ENCODE measurements at places on chromosomes 2 and 18. TPM values are rescaled to one million over a fixed set of nuclear protein-coding genes. Genes with fewer than 3 reads are reported as not detected.

The EMILIN1 gene
- 12.2 TPM for polyA plus RNA-seq

The PAX8 gene
- not detected for polyA plus RNA-seq

The SLC9A4 gene
- 0.29 TPM for polyA plus RNA-seq

The USP14 gene
- 59.5 TPM for polyA plus RNA-seq

The LRATD1 gene
- polyA plus RNA-seq: 0.76 TPM

The NT5DC4 gene
- polyA plus RNA-seq: not detected

The LBX2 gene
- not detected for polyA plus RNA-seq

The CCDC68 gene
- polyA plus RNA-seq: 0.04 TPM

The SIX2 gene
- polyA plus RNA-seq: 1.0 TPM

- DNase-seq: no peak
These were observed 78.7 kb downstream of the GRB14 start for GRCh38 chr2:164542581-164543021.

GRCh38 chr2:152155209-152155608 is 20.4 kb downstream of the STAM2 start:
- no peak for DNase-seq

DNA sequence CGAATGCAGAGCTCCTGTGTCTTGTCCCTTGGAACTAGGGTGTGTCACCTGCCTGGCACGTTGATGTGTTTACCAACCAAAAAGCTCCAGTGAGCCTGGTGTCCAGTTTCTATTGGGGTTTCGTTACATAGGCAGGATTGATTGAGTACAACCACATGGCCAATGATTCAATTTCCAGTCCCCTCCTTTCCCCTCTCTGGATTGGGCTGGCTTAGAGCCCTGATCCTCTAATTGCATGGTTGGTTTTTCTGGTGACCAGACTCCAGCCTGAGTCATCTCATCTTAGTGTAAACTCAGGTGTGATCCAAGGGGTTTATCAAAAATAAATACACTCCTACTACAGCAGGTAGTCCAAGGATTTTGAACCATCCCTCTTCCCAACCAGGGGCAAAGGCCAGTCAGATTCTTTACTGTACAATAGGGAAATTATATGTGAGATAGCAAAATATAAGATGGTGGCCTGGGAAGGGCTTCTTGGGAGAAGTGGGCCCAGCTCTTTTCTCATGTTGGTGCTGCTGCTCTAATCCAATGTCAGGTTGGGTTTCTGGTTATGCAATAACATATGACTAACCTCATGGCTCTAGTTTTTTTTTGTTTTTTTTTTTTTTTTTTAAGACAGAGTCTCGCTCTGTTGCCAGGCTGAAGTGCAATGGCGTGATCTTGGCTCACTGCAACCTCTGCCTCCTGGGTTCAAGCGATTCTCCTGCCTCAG is 64.7 kb upstream of the MGAT5 start:
- peak; percentile 54 for DNase-seq

DNA sequence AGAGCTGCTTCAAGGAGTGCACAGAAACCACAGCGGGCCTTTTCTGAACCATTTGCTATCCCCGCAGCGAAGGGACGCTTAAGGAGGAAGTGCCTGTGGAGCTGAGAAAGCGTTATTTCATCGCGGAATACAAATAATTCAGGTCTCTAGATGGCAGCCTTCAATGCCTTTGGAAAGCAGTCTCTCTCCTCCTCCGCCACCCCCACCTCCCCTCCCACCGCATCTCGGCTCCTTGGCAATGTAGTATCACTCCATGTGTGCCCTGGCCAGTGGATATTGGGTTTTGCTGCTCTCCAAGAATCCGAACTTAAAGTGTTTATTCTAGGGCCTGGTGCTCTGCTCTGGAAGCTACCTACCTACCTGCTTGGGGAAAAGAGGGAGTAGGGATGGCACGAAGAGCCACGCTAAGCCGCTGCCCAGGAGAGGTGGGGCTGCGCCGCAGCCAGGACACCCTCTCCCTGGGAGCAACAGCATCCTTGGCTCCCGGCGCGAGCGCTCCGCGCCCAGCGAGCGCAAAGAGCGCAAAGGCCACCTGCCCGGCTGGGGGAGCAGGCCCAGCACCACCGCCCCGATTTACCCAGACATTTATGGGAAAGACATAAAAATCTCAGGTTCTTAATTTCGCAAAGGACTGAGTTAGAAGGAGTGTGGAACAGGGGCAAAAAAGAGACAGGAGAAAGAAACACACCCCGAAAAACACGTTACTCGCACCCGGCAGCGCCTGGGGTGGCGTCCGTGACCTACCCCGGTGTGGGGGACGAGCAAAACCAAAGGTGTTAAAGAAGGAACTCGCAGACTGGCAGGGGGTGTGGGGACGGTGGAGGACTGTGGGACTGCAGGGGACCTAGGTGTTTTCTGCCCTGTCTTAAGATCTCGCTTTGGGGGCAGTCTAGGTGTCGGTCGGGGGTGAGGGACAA is 1.0 kb downstream of the SPHKAP start:
- DNase-seq: no peak

GRCh38 chr18:46680784-46681695 is 24.0 kb upstream of the LOXHD1 start:
- no peak for DNase-seq

DNA sequence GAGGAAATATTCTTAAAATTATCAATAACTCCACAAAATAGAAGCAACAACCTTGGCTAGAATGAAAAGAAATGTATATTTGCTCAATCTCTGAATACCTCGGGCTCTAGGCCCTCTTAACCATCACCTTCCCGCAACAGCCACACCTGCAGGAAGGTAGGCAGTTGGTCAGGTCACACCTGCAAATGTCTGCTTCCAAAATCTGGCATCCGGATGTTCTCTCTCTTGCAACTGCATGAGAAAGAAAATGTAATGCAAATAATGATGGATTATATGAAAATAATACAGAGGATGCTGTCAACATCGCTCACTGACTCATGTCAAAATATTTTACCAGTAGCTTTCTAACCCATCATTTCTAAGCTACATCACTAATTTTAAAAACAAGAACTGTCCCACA is 148.3 kb downstream of the SATB2 start:
- no peak for DNase-seq

- no peak for DNase-seq
These were observed 42.0 kb downstream of the COL5A2 start for GRCh38 chr2:189137519-189137918.

DNA sequence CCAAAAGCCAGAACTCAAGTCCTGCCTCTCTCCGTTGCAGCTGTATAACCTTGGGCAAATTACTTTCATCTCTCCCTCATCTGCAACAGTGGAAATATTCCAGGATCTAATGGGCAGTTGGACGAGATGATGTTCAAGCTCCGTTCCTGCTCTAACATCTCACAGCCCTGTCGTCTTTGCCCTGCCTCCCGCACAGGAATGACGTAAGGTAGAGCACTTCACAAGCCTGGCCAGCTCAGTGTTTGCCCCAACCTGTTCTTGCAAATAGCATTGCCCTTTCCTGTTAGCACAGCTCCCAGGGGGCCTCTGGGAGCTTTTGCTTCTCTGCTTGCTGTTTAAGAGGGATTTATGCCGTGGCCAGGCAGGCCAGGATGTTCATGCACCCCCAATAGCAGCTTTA is 107.9 kb downstream of the KLHL29 start:
- DNase-seq: no peak

DNA sequence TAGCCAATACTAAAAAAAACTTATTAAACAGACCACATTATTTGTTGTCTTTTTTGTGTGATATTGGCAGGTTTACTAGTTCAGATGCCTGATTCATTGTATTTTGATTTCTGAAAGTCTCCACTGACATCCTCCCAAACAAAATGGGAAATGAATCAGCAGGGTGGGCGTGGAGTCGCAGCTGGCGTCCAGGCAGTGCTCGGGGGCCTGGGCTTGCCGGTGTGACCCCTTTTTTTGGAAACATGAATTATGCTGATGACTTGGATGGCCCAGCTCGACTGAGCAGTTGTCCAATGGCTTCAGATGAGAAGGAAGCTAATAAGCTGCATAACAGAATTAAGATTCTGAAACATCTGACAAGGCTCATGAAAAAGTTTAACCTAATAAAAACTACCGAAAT is 1.7 kb upstream of the KCNG2 start:
- DNase-seq: no peak

GRCh38 chr2:768451-768850 is 91.2 kb upstream of the TMEM18 start:
- no peak for DNase-seq

GRCh38 chr2:25378731-25379490 is 37.2 kb upstream of the DNMT3A start:
- no peak for DNase-seq

DNA sequence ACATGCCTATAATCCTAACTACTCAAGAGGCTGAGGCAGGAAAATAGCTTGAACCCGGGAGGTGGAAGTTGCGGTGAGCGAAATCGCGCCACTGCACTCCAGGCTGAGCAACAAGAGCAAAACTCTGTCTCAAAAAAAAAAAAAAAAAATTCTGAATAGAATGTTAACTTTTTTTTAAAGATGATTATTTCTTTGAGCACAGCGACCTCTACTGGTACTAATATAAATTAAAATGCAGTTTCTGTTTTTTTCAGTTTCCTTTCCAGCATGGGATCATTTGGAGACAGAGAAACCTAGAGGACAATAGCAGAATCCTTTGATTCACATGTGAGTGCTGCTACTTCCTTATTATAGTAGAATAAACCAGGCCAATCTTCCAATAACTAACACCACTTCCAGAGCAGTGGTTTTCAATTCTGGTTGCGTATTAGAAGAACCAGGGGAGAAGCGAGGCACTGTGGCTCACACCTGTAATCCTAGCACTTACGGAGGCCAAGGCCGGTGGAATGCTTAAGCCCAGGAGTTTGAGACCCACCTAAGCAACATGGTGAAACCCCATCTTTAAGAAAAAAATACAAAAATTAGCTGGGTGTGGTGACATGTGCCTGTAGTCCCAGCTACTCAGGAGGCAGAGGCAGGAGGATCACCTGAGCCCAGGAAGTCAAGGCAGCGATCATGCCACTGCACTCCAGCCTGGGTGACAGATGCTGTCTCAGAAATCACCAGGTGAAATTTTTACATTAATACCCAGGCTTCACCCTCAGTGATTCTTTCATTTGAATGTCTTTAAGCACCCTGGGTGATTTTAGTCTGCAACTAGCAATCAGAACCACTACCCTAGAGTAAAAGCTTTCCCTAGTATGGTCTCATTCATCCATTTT is 10.1 kb downstream of the SRSF7 start:
- peak; percentile 63 for DNase-seq

GRCh38 chr2:124607679-124608078 is 582.6 kb downstream of the CNTNAP5 start:
- DNase-seq: no peak

- DNase-seq: no peak
These were observed 198.3 kb upstream of the FIGN start for GRCh38 chr2:163934131-163934530.

DNA sequence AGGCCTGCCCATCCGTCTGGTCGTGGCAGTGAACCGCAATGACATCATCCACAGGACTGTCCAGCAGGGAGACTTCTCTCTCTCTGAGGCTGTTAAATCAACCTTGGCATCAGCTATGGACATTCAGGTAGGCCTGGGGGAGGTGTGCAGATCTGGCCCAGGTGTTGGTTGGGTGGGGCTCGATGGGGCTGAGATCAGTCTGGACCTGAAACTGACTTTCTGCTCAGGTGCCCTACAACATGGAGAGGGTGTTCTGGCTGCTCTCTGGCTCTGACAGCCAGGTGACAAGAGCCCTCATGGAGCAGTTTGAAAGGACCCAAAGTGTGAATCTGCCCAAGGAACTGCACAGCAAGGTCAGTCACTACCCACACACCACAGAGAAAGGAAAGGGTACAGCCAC is 12.6 kb downstream of the THNSL2 start:
- DNase-seq: no peak

- DNase-seq: no peak
These were observed 28.0 kb upstream of the MARCO start for GRCh38 chr2:118913803-118914645.

GRCh38 chr2:40435426-40436092 is 16.3 kb downstream of the SLC8A1 start:
- no peak for DNase-seq

GRCh38 chr2:106596844-106597243 is 109.7 kb downstream of the CD8B2 start:
- no peak for DNase-seq

DNA sequence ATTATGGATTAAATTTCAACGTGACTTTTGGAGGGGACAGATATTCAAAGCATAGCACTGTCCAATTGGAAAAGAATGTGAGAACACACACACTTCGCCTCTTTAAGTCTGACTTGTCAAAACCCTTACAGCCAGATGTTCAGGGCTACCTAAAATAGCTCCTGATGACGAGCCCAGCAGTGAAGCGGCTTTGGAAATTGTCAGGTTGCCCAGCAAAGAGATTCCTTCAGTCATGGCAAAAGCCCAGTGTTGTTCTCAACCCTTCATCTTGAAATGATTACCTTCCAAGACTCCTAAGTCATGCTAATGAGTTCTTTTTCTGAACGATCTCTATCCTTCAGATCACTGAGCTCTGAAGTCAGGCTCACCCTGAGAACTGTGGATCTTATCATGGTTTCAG is 436.6 kb downstream of the LRATD1 start:
- DNase-seq: no peak

DNA sequence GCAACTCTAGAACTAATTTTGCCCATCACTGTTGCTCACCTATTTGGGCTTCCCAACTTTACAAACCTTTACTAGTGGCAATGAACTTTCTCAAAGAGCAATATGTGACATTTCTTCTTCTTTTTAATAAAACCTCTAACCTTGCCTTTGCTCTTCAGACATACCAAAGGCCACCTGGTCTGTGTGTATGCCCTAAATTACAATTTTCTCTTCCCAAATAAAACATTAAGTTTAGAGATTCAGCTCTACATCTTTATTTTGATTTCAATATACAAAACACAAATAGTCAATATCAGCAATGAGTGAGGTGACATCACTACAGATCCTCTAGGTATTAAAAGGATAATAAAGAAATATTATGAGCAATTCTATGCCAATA is 35.1 kb upstream of the MYCN start:
- DNase-seq: no peak

- DNase-seq: no peak
These were observed 41.3 kb downstream of the PTPN2 start for GRCh38 chr18:12842459-12843380.

GRCh38 chr2:41873102-41874031 is 174.5 kb upstream of the PKDCC start:
- no peak for DNase-seq

DNA sequence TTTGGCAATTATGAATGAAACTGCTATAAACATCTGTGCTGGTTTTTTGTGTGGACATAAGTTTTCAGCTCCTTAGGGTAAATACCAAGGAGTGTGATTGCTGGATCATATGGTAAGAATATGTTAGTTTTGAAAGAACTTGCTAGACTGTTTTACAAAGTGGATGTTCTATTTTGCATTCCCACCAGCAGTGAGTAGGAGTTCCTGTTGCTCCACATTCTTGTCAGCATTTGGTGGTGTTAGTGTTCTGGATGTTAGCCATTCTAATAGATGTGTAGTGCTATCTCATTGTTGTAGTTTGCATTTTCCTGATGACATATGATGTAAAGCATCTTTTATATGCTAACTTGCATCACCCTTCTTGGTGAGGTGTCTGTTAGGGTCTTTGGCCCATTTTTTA is 304.6 kb downstream of the NUP35 start:
- no peak for DNase-seq
